ENCODE measurements at places on chromosomes 4 and X. TPM values are rescaled to one million over a fixed set of nuclear protein-coding genes. Genes with fewer than 3 reads are reported as not detected.

GRCh38 chrX:149908308-149908707 is 21.1 kb upstream of the HSFX4 start:
- DNase-seq: no peak

DNA sequence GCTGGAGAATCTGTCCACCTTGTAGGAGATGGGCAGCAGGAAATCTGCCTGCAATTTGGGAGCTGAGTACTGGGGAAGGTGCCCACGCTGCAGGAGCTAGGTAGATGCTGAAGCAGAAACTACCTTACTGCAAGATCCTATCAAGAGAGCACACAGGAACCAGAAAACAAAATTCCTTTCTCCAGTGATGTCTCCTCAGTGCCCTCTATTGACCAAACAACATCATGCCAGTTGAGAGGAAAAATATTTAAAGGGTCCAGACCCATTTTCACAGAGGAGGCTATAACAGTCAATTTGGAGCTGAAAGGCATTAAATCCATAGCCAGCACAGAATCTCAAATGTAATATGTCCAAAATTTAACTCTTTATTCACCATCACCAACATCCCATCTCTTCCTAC is 406.8 kb downstream of the SLITRK2 start:
- peak; percentile 1 for DNase-seq

RPS6KA6 gene
- total RNA-seq: 6.7 TPM

DUSP21 gene
- not detected for total RNA-seq

GRCh38 chr4:30836231-30836630 is 116.1 kb downstream of the PCDH7 start:
- no peak for DNase-seq

DNA sequence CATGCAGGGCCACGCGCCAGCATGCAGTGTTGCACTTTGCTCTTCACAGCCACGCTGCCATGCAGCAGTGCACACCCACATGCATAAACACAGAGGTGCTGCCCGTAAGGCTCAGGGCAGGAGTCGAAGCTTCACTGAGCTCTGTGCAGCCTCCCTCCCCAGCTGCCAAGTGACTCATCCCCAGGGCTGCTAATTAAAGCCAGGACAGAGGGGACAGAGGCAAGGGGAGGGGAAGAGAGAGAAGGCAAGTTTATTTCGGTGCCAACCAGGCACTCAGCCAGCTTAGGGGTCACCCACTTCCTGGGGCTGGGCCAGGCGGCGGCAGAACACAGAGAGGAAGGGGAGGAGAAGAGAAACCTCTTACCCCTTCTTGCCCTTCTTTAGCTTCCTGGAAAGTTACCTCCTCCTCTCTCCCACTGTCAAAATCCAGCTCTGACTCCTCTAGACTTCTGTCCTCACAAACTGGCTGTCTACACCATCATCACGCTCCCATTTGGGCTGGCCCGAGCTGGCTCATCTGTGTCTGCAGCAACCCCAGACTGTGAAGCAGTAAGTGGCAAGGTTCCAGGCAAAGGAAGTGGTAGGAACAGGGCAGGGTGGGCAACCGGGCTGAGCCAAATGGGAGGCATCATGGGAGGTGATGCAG is 6.2 kb upstream of the IQSEC2 start:
- DNase-seq: no peak

- no peak for DNase-seq
Observed at GRCh38 chr4:157674699-157675098, 454.2 kb downstream of the GRIA2 start.

DACH2 gene
- total RNA-seq: 2.7 TPM

ADGRG4 gene
- total RNA-seq: not detected

DNA sequence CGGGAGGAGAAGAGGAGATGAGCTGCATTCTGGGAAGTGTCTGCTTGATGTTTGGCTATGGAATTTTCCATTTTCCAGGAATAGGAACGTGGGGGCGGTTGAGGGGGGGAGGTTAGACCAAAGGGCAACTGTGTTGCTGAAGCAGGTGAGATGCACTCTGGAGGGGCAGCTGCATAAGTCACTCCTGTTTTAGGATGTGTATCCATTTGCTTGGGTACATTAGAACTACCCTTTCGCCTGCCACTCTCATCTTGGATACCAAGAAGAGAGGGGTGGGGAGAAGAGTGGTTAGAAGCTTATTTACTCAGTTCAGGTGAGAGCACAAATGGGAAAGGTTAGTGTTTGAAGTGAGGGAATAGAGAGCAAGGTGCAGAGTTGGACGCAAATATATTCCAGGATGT is 934 bp upstream of the GPR119 start:
- DNase-seq: no peak

FHIP1A gene
- total RNA-seq: 24.2 TPM

HDAC8 gene
- total RNA-seq: 16.7 TPM

Data from H7 (cell line).